ENCODE measurements at places on chromosomes 4 and X.

DNA sequence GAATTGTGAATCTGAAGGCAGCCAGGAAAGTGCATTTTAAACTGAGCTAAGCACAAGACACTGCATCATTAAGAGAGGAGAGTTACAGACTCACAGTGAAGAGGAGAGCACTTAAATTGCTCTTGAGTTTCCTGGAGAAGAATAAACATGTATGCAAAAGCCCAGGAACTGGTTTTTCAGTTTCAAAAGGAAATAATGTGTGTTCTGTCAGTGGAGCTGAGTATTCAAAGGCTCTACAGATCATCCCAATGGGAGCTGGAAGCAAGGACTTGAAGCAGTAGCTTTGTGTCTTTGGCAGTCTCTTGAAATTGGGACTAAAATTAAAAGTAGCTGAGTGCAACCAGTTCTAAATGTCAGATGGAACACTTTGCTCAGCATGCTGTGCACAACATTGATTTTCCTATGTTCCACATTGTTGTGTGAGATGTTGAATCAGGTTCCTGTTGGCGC is 147.5 kb upstream of the ANK2 start:
- DNase-seq = no peak

GRCh38 chr4:176967586-176967985 is 174.9 kb upstream of the VEGFC start:
- DNase-seq = no peak

DNA sequence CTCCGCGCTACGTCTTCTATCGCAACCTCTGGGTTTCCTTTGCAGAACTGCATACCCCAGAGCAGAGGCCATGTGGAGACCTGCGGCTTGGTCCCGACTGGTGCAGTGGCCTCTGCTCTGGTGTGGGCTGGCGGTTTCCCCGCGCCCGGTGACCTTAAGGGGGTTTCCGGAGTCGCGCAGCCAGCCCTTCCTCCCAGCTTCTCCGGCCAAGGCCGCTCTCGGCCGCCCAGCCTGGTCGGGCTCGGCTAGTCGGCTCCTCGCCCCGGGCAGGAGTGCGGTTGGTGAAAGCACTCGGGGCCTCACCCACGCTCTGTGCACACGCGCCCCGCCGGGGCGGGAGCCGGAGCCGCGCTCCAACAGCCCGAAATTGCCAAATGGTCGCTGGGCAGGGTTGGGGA is 84.9 kb downstream of the BCOR start:
- DNase-seq = peak; percentile 87

- no peak for DNase-seq
Measured at GRCh38 chrX:7218321-7219152, 70.6 kb upstream of the PUDP start.

All from aorta (tissue), 5 donors.